Activated CD4-positive, alpha-beta memory T cell treated with anti-CD3 and anti-CD28 coated beads, Interleukin-2, amount 10 ng/mL, durations not matched to agents 7 days and 5 days (primary cell): ENCODE measurements at places on chromosomes 11 and 22.

- DNase-seq = no peak
Observed at GRCh38 chr11:27254744-27255446, 108.1 kb downstream of the CCDC34 start.

GRCh38 chr11:2791521-2792380 lies 92.0 kb upstream of the KCNQ1OT1 start:
- DNase-seq = no peak

GRCh38 chr22:50076646-50077535 lies 8.3 kb downstream of the MLC1 start:
- no peak for DNase-seq

DNA sequence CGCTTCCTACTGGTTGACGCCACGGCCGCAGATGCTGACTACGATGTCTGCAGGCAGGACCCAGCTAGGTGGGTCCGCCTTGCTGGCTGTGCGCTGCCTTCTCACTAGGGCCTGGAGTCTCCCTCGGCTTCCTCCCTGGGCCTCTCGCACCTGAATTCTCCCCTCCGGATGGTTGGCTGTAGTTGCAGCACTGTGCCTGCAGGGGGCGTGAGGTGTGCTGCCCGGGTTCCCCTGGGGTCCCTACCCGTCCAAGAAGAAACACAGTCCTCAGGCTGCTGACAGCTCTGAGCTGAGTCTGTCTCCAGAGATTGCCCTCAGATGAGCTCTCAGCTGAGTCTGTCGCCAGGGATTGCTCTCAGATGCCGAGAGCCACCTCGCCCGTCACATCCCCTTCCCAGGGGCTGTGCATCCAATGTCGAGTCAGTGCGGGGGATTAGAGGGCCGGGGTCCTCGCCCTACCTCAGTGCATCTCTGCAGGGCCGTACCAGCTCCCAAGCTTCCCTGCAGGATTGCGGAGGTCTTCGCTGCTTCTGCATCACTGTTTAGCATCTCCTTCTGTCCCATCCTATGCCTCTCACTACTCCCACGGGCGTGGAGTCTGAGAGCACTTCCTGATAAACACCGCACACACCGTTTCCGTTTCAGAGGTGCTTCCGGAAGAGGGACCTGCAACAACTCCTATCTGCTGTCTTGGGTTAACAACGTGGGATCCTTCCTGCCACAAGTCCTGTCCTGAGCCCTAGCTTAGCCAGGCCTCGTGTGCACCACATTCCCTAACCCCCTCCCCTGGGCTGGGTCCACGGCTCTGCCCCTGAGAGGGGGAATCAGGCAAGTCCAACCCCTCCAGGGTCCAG lies 196.9 kb downstream of the CSNK2A3 start:
- peak; percentile 64 for DNase-seq

GRCh38 chr22:42418811-42419242 lies 13.4 kb downstream of the NFAM1 start:
- no peak for DNase-seq

- DNase-seq = no peak
Observed at GRCh38 chr22:31602259-31602952, 59.6 kb downstream of the PISD start.

DNA sequence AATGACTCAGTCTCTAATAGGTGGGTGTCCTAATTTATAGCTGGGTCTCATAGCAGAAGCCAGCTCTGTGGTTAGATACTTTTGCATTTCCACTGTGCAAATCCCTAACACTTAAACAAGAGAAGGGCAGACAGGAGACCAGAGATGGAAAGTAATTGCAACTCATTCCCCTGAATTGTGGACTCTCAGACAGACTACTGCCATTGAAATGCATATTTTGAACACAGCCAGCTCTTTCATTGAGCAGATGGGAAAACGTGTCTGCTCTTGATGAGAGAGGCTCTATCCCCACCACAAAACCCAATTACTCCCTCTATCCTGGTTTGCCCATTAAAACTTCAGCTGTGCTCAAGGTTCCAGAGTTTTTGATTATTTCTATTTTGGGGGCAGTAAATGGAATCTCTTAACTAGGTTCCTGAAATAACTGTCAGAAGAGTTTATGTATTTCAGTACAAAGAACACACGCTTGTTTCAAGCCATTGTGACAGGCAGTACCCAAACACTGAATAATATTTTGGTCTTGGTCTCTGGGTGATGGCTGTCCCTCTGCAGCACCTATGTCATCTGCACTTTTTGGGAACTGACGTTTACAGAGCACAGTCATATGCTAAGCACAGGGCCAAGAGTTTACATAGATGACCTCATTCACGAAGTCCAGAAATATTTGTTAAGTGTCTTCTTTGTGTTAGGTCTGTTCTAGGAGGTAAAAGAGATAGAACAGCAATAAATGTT lies 41.7 kb downstream of the FAM227A start:
- DNase-seq = no peak

GRCh38 chr22:35386670-35387288 lies 5.9 kb downstream of the HMOX1 start:
- no peak for DNase-seq

DNA sequence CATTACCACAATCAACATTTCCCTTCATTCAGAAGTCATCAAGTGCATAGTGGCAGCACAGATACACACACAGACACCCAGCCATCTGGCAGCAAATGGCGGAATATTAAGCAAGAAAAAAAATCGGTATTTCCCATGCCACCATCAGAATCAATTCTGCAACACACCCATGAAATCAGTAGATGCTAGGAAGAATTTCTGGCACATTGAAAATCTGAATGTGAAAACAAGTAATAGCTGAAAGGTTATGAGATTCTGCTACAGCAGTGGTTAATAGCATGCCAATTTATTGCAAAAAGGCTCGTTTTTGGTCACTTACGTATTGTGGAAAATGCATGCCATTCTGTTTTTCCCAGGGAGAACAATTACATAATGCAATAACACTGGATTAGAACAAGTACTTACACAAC lies 91.1 kb downstream of the PICALM start:
- no peak for DNase-seq

DNA sequence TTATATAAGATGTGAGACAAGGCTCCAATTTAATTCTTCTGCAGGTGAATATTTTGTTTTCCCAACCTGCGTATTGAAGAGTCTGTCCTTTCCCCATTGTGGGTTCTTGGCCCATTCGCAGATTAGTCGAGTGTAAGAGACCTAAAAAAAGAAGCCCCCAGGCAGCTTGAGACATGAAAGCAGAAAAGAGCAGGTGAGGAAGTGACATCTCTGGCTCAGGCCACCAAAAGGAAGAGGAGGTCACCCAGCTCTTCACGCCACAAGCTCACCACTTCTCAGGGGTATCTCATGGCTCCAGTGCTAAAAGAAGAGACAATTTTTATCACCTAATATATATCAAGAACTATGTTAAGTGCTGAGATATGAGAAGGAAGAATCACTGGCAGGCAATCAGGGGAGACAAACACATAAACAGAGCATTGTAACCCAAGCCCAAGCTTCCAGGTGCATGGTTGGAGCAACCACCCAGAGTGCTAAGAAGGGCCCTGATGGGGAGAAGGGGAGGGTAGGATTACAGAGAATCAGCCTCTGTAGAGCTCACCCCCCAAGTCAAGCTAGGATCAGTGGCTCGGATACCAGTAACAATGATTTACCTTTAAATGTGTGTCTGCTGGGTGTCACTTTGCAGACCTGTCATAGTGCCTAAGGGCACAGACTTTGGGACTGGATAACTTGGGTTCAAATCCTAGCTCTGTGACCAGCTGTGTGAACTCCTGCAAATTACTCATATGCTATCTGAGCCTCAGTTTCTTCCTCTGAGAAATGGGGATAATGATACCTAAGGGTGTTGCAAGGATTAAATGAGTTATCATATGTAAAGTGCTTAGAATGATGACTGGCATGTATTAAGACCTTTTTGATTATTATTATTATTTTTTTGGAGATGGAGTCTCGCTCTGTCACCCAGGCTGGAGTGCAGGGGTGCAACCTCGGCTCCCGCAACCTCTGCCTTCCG lies 39.2 kb downstream of the MCHR1 start:
- no peak for DNase-seq

GRCh38 chr11:39255648-39256047 lies 2203.8 kb downstream of the LRRC4C start:
- DNase-seq = no peak

DNA sequence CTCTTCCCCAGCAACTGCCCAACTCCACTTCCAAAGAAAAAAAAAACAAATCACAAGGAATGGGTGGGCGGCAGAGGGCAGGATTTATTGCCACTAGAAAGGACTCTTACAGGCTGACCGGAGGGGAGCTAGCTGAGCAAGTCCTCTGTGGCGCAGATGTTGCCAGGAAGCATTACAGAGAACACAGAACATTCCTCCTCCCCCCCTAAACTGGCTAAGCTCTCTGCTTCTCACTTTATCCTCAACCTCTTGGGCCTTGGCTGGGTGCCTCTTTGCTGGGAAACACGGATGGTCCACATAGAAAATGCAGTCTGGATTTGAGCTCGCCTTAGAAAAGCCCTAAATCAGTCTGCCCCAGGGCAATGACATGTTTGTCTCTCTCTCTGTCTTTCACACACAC lies 12.6 kb upstream of the FJX1 start:
- no peak for DNase-seq

- no peak for DNase-seq
Observed at GRCh38 chr11:26792941-26793340, 71.1 kb upstream of the SLC5A12 start.

DNA sequence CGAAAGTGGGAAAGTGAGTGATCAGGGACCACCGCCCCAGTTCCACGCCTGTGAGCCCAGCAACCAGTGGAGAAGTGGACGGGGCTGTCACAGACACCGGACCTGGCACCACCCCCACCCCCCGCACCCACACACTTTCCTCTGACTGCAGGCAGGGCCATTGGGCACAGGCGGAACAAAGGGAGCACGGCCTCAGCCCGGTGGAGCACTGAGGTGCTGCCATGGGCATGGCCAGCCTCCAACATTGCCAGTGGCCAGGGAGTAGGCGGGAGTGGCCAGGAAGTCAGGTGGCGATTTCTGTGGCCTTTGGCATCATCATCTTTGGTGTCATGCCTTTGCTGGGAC lies 78.5 kb downstream of the BCR start:
- no peak for DNase-seq

- no peak for DNase-seq
Observed at GRCh38 chr11:88544656-88545280, 207.2 kb upstream of the CTSC start.

- DNase-seq = peak; percentile 15
Observed at GRCh38 chr11:76592961-76593360, 77.6 kb downstream of the LRRC32 start.

DNA sequence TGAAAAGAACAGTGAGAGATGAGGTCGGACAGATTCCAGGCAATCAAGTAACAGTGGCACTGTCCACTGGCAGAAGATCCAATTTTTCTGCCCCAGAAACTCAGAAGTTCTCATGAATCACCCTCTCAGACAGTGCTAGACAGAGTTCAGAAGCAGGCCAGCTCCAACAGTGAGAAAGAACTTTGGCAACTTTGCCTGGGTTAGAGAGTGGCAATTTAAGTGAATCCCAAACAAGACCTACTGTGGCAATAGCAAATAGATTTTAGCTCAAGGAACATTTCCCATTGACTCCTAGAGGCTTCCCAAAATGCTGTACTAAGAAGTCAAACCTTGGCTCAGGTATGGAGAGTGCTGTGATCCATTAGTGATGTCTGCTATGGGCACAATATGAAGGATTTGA lies 12.3 kb downstream of the CD44 start:
- no peak for DNase-seq

DNA sequence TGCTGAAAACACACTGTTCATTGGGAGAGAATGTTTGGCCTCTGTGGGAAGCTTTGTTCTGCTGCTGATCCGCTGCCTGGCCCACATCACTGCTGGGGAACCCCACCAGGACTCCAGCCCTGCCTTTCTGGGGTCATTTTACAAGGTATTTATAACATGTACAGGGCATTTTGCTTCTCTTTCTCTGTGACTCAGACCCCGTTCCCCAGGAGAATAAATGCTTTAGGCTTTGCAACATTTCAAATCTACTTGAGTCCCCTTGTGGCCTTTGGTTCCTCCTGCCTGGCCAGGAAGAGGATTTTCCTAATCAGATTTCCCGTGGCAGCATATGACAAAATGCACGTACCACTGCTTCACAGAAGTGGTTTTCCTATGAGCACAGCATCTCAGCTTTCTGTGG lies 43.0 kb downstream of the BTG4 start:
- no peak for DNase-seq

- DNase-seq = no peak
Observed at GRCh38 chr11:120871924-120872323, 152.0 kb upstream of the TBCEL start.

DNA sequence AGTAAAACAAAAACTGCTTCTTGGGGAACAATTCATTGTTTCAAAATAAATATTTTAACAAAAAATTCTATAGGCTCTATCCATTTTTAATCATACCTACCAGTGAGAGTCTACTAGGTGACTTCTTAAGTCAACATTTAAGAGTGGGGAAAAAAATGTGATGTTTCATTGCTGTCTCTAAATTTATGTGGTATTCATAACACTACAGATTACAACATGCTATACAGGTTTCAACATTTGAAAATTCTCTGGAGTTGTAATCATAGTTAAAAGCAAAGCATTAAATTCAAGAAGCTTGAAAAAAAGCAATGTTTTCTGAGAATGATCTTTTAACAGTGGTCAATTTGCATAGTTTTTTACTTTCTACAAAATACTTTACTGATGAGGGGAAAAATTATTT lies 18.3 kb downstream of the SBF2 start:
- DNase-seq = no peak
